Activated CD4-positive, alpha-beta T cell treated with anti-CD3 and anti-CD28 coated beads for 36 hours (primary cell): ENCODE measurements at places on chromosomes 16 and 17. TPM values are rescaled to one million over a fixed set of nuclear protein-coding genes. Genes with fewer than 3 reads are reported as not detected.

GRCh38 chr17:71184716-71185115, 936.1 kb upstream of the SOX9 start:
- no peak overlapping the region for H3K4me3 ChIP-seq
- H3K4me1 ChIP-seq = no peaks in the 10 kb centered on the region
- DNase-seq = no peak
- no peak overlapping the region for H3K27ac ChIP-seq

- DNase-seq = no peak
- no peaks in the 10 kb centered on the region for H3K27me3 ChIP-seq
- peak overlapping the region; percentile 71 for H3K27ac ChIP-seq
- H3K36me3 ChIP-seq = no peaks in the 10 kb centered on the region
- peaks cover 18% of the 10 kb centered on the region for H3K4me1 ChIP-seq
These were observed 328 bp downstream of the LLGL1 start for GRCh38 chr17:18225642-18226283.

- H3K27ac ChIP-seq = no peak overlapping the region
- H3K4me1 ChIP-seq = no peaks in the 10 kb centered on the region
- H3K4me3 ChIP-seq = no peak overlapping the region
- H3K36me3 ChIP-seq = peaks cover 5% of the 10 kb centered on the region
These were observed 448.8 kb downstream of the SLC39A11 start for GRCh38 chr17:72643575-72644216.

Gene NECAB2
- total RNA-seq = not detected

Gene FOXL1
- not detected for total RNA-seq

DNA sequence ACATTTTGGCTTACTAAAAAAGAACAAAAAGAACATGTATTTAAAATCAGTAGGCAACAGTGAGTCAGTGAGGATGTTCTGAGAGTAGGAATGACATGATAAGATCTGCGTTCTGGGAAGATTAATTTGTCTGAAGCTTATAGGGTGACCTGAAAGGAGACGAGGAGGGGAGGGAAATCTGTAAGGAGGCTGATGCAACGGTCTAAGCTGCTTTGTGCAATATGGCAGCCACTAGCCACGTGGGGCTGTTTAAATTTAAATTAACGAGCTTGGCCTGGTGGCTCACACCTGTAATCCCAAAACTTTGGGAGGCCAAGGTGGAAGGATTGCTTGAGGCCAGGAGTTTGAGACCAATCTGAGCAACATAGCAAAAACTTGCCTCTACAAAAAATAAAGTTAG, 181.6 kb upstream of the CACNG3 start:
- no peaks in the 10 kb centered on the region for H3K36me3 ChIP-seq
- H3K27ac ChIP-seq = peak overlapping the region; percentile 21
- DNase-seq = no peak
- H3K4me3 ChIP-seq = no peak overlapping the region
- H3K27me3 ChIP-seq = no peaks in the 10 kb centered on the region

DNA sequence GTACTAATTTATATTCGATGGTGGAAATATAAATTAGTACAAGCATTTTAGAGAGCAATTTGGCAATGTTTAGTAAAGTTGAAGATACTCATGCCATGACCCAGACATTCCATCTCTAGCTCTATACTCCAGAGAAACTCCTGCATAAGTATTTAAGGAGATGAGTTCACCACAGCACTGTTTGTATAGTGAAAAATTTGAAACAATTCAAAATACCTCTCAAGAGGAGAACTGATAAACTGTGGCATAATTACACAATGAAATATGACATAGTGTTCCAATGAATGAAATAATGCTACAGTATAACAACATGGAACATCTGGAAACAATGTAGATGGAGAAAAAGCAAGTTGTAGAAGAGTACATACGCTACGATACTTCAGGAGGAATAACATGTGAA, 48.6 kb upstream of the IRX3 start:
- H3K4me3 ChIP-seq = no peak overlapping the region
- H3K27ac ChIP-seq = no peak overlapping the region
- H3K4me1 ChIP-seq = no peaks in the 10 kb centered on the region
- H3K36me3 ChIP-seq = no peaks in the 10 kb centered on the region
- peaks cover 13% of the 10 kb centered on the region for H3K27me3 ChIP-seq

GRCh38 chr16:53908731-53909130, 204.8 kb downstream of the FTO start:
- peaks cover 29% of the 10 kb centered on the region for H3K4me1 ChIP-seq
- DNase-seq = no peak
- peaks cover 3% of the 10 kb centered on the region for H3K36me3 ChIP-seq
- H3K27ac ChIP-seq = no peak overlapping the region
- H3K4me3 ChIP-seq = no peak overlapping the region
- no peaks in the 10 kb centered on the region for H3K27me3 ChIP-seq

DNA sequence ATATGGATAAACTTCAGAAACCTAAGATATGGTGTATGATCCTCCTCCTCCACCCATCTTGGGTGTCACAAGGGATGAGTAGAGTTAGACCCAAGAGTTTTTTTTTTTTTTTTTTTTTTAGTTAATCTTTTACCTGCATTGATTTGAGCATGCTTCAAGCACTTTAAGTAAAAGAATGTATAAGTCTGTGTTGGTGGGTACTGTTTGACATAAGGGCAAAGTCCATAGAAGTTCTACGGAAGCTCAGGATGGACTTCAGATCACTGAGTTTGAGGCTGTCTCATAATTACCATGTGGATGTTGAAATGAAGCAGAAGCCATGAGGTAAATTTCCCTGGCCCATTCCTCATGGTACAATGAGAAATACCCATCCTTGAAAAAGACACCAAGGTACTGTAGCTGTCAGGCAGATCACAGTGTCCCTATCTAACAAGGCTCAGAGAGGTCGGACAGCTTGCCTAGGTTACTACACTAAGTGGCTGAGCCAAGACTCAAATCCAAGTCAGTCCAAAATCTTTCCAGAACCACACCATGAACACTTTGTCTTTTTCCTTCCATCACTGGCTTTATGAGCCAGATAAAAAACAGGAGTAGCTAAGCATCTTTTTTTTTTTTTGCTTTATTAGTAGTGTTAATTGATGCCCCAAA, 962.8 kb downstream of the CDH11 start:
- H3K27ac ChIP-seq = no peak overlapping the region
- no peaks in the 10 kb centered on the region for H3K4me1 ChIP-seq
- no peaks in the 10 kb centered on the region for H3K27me3 ChIP-seq
- H3K36me3 ChIP-seq = no peaks in the 10 kb centered on the region
- no peak overlapping the region for H3K4me3 ChIP-seq

DNA sequence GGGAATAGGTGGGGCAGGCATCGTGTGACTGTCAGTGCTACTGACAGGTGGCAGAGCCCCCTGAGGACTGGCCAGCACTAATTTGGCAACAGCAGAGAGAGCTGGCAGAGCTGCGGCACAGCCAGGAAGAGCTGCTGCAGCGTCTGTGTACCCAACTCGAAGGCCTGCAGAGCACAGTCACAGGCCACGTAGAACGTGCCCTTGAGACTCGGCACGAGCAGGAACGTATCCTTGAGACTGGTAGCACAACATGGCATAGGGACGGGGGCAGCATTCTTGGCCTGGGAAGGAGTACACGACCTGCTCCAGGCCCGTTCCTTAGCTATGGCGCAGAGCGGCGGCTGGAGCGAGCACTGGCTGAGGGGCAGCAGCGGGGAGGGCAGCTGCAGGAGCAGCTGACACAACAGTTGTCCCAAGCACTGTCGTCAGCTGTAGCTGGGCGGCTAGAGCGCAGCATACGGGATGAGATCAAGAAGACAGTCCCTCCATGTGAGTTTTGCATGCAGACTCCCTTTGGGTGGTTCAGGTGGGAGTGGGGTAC, 3.0 kb upstream of the NRN1L start:
- no peak overlapping the region for H3K27ac ChIP-seq
- no peaks in the 10 kb centered on the region for H3K27me3 ChIP-seq
- no peaks in the 10 kb centered on the region for H3K4me1 ChIP-seq
- DNase-seq = no peak
- H3K36me3 ChIP-seq = peaks cover 36% of the 10 kb centered on the region

DNA sequence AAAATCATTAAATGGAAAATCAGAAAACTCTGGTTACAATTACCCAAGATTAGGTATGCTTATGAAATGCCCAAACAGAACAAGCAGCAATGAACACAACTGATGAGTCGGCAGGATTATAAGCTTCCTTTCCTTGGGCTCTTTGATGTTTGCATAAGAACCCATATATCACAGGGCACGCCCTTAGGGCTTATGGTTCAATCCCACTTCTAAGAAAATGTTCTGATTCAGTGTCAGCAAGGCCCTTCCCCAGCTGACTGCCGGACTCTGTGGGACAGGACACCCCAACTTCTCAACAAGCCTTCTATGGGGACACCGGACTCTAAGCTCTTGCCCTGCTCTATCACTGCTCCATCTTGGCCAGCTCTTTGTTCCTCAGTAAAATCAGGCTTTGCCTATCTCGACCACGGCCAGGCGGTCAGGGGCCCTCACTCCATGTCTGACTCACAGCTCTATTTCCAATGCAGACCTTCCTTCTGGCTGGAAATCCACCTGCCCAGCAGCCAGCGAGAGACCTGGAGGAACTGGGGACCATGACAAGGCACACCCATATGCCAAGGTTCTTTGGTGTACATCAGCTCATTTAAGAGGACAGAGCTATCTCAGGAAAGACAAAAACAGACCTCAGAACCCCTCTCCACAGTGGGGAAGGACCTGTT, 26.8 kb downstream of the LITAFD start:
- H3K4me3 ChIP-seq = no peak overlapping the region
- H3K36me3 ChIP-seq = peaks cover 66% of the 10 kb centered on the region
- no peaks in the 10 kb centered on the region for H3K27me3 ChIP-seq
- peak overlapping the region; percentile 62 for H3K27ac ChIP-seq
- DNase-seq = no peak

Gene PERCC1
- not detected for total RNA-seq

- peaks cover 40% of the 10 kb centered on the region for H3K36me3 ChIP-seq
- H3K27ac ChIP-seq = no peak overlapping the region
- H3K4me1 ChIP-seq = peaks cover 24% of the 10 kb centered on the region
- no peaks in the 10 kb centered on the region for H3K27me3 ChIP-seq
These were observed 27.2 kb downstream of the ARHGAP27 start for GRCh38 chr17:45405250-45406086.

Gene SSTR5
- total RNA-seq = not detected

GRCh38 chr17:81901167-81902022, 643 bp upstream of the NPB start:
- peaks cover 5% of the 10 kb centered on the region for H3K4me1 ChIP-seq
- DNase-seq = no peak
- no peak overlapping the region for H3K4me3 ChIP-seq
- no peak overlapping the region for H3K27ac ChIP-seq

Gene FAM20A
- total RNA-seq = not detected
